ENCODE measurements at places on chromosomes 7 and 10.

- no peak for DNase-seq
These were observed 80.7 kb downstream of the ITGB8 start for GRCh38 chr7:20411372-20411771.

- peak; percentile 43 for DNase-seq
These were observed at the start of gene KMT2C for GRCh38 chr7:152435384-152436110. Gene KMT2C, minus strand, starts transcription at chr7:152436003. Its CDS starts 217 bp downstream, at chr7:152435786.

- no peak for DNase-seq
These were observed 154.2 kb downstream of the LCOR start for GRCh38 chr10:96986200-96986856.

- peak; percentile 88 for DNase-seq
These were observed 24.0 kb upstream of the ZC3HAV1 start for GRCh38 chr7:139133335-139134139.

GRCh38 chr7:101824440-101824839, 7.0 kb downstream of the CUX1 start:
- DNase-seq, result no peak

DNA sequence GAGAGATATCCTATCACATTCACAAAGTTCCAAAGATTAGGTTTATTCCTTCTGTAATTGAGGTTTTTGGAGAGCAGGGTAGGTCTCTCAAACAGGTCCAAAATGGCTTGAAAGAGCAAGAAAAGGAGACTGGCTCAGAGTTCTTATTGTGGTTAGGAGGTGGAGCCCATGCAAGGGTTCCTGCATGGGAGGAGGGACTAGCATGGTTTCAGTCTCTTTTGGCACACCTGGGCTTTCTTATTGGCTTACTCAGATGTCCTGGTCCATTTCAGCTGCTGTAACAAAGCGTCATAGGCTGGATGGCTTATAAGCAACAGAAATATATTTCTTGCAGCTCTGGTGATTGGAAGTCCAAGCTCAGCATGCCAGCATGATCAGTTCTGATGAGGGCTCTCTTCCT, 493.1 kb downstream of the REEP3 start:
- DNase-seq, result no peak

GRCh38 chr7:3243256-3243655, 57.8 kb upstream of the SDK1 start:
- no peak for DNase-seq

GRCh38 chr10:48813291-48813690, 126.3 kb downstream of the LRRC18 start:
- no peak for DNase-seq
